ENCODE measurements at places on chromosomes 1 and 21.
A peak's percentile ranks its signal among the peaks of the same experiment; 100 is the strongest.

DNA sequence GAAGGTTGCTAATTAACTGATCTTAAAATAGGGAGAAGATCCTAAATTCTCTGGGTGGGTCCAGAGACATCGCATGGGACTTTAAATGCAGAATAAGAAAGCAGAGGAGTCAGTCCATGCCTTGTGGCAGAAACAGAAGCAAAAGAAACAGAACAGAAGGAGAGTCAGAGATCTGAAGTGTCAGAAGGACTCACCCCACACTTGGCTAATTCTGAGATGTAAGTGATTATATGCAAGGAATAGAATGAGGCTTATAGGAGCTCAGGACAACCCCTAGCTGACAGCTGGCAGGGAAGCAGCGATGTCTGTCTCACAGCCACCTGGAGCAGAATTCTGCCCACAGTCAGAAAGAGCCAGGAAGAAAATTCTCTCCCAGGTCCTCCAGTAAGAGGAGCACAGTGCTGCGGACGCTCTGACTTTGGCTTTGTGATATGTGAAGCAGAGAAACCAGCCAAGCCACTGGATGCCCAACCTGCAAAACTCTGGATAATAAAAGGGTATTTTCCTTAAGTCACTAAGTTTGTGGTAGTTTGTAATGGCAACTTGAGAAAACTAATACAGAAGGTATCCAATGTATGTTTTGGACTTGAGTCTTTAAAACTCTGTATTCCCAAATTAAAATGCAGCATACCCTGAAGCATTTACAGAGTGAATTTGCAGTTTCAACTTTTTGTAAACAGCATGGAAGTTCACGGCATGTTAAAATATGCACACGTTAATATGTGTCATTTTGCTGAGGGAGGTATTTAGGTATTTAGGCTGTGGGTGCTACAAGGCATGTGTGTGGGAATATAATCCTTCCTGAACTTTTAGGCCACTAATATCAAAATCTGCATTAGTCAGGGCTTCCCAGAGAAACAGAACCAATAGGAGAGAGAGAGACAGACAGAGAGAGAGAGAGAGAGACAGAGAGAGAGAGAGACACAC is 388.5 kb downstream of the PCP4 start:
- DNase-seq = no peak

- DNase-seq = no peak
These were observed at the start of gene SLC45A1 for GRCh38 chr1:8317647-8318381. SLC45A1 (plus strand) TSS chr1:8318114; CDS start chr1:8324330, 6,216 bp downstream.

- DNase-seq = no peak
These were observed 354.8 kb upstream of the NFIA start for GRCh38 chr1:60727552-60727951.

GRCh38 chr21:25637851-25638659 is 1.0 kb upstream of the JAM2 start:
- no peak for DNase-seq

DNA sequence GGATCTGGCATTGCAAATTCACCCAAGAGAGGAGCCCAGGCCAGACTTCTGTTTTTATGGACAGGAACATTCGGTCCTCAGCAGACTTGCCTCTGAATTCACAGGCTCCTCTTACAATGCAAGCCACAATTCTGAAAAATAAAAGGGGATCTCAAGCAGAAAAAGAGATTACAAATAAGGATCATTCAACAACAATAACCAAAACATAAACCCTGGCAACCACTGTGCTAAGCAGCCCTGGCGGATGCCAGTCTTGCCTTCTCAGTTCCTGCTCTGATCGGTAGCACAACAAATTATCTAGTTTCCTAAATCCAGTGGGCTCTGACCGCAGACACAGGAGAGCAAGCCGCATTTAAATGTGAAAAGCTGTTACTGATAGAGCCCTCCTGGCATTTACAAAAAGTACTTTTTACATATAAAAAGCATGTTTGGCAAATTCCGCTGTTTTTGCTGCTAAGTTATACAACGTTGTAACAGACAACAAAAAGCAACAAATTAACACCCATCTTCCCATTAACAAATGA is 123.4 kb upstream of the FOXD3 start:
- no peak for DNase-seq

- no peak for DNase-seq
These were observed 1.4 kb downstream of the B4GALT3 start for GRCh38 chr1:161175771-161176453.

- no peak for DNase-seq
These were observed 39.2 kb upstream of the ACTRT2 start for GRCh38 chr1:2981981-2982614.

GRCh38 chr1:54221113-54221834 is 21.3 kb downstream of the MRPL37 start:
- DNase-seq = no peak

DNA sequence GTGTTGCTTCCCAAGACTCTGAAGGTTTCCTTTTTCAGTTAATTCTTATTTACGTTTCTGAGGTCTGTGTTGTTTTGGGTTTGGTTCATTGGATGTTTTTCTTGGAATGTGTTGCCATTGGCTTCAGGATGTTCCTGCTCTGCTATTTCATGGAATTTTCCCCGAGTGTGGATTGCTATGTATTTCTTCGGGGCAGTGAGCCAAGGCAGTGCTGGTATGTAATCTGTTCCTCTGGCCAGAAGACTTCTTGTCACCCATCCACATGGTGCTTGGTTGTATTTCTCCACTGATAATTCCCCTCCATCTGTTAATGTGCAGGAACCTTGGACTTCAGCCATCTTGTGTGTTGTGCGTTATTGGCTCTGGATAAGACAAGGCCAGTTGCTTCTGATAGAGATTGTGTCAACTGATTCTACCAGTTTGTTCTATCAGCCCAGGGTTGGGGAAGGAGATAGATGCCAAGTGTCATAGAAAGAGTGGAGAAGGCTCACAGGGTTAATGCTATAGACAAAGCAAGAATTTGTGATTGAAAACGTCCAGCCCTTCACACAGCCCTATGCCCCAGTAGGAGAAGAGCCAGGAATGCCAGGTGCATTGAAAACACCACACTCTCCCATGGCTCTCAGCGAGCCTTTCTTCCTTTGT is 505.2 kb downstream of the PLPP3 start:
- DNase-seq = no peak

GRCh38 chr1:226627050-226627755 is 78.6 kb downstream of the STUM start:
- DNase-seq = no peak

GRCh38 chr1:162551969-162552683 is 9.4 kb upstream of the UAP1 start:
- peak; percentile 13 for DNase-seq

DNA sequence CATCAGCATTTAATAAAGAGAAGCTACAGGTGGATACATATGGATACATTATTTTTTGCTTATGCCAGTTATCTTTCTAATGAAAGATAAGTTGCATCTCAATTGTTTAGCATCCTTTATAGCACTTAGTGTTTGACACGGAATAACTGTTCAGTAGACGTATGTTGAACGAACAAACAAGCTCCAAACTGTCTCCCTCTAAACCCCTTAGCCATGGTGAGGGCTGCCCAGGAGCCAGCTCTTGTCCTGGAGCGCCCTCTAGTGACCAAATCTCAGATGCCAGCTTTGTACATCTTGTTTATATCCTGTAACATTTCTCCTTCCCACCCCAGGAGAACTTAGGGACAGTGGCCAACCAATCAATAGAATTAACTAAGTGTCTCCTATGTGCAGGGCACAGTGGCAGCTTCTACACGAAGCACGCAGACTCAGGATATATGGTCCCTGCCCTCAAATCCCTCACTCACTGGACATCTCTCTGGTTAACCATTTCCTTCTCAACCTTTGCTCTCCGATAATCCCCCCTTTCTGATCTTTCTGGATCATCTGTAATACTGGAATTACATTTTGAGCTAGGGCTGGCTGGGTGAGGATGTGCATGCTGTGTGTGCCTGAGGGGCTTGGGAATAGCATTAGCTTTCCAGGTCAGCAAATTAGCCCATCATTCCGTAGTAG is 22.9 kb downstream of the KCNA10 start:
- peak; percentile 63 for DNase-seq

- no peak for DNase-seq
These were observed 355.6 kb downstream of the USP25 start for GRCh38 chr21:16085421-16085820.

DNA sequence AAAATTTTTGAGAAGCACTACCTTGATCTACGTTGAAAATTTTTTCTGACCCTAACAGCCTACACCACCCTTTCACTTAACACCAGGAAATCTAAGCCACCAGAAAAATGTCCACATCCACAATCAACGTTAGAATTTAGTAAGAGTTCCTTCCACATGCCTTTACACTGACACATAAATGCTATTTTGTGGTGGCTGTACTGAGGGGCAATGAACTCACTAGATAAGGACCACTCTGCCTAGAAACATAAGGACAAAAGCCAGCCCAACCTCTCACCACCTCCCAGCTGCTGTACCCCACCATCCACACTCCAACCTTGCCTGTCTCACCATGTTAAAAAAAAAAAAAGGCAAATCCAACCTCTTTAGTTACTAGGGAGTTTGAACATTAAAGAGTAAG is 29.8 kb downstream of the PARP1 start:
- no peak for DNase-seq

DNA sequence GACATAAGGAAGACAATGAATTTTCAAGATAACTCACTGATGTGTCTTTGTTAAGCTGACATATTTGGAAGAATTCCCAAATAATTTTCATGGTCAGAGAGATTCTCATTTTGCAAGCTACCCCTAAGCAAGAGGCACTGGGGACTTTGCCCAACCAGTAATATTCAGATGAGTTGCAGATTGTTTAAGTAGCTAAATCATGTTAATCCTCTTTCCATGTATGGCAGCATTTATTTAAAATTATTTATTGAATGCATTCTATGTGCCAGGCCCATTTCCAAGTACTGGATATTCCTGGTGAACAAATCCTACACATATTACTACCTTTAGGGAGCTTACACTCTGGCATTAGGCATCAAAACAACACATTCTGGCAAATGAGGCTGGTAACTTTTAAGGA is 56.5 kb upstream of the BACH1 start:
- DNase-seq = no peak

DNA sequence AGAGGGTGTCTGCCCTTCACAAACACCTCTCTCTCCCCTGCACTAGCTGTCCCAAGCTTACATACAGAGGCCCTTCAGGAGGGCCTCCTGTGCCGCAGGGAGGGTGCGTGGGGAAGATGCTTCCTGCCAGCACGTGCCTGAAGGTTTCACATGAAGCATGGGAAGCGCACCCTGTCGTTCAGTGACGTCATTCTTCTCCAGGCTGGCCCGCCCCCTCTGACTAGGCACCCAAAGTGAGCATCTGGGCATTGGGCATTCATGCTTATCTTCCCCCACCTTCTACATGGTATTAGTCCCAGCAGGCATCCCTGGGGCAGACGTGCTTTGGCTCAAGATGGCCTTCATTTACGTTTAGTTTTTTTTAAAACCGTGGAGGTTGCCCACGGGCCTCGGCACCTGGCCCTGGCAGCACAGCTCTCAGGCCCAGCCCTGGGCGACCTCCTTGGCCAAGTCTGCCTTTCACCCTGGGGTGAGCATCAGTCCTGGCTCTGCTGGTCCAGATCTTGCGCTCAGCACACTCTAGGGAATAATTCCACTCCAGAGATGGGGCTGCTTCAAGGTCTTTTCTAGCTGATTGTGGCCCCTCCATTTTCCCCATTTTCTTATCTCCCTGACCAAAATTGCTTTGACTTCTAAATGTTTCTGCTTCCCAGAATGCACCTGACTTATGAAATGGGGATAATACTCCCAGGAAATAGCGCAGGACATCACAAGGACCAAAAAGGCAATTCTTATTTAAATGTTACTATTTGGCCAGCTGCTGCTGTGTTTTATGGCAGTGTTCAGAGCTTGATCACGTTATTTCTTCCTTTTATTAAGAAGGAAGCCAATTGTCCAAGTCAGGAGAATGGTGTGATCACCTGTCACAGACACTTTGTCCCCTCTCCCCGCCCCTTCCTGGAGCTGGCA is 6.1 kb downstream of the NPPA start:
- DNase-seq = no peak

DNA sequence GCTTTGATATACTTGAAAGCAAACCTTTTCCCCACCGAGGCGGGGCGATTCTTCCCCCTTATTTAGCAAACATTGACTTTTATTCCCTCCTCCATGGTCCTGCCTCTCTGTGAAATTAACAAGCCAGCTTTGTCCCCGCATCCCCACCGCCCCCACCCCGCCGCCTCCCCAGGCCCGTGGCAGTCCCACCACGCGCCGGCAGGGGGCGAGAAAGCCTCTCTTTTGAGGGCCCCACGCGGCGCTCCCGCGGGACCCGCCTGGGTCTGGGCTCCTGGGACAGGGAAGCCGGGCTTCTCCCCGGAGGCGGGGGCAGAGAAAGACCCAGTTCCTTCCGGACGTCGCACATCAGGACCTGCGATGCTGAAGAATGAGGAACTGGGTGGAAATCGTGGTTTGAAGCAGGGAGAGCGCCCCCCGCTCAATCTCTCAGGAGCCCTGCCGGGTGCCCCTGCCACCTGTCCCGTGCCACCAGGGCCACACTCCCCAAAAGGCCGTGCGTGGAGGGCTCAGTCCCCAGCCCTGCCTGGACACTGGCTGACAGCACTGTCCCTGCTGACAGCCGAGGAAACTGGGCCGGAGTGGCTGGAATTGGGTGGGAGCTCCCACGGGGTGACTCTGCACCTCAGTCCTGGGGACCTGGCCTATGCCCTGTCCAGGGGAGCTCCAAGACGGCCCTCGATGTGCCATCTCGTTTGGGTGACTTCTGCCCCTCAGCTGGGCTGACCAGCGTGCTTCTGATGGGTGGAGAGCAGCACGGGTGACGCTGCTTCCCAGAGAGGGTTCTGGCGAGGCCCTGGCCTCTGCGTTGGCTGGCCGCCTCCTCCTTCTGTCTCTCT is 8.6 kb upstream of the ACTRT2 start:
- DNase-seq = no peak

DNA sequence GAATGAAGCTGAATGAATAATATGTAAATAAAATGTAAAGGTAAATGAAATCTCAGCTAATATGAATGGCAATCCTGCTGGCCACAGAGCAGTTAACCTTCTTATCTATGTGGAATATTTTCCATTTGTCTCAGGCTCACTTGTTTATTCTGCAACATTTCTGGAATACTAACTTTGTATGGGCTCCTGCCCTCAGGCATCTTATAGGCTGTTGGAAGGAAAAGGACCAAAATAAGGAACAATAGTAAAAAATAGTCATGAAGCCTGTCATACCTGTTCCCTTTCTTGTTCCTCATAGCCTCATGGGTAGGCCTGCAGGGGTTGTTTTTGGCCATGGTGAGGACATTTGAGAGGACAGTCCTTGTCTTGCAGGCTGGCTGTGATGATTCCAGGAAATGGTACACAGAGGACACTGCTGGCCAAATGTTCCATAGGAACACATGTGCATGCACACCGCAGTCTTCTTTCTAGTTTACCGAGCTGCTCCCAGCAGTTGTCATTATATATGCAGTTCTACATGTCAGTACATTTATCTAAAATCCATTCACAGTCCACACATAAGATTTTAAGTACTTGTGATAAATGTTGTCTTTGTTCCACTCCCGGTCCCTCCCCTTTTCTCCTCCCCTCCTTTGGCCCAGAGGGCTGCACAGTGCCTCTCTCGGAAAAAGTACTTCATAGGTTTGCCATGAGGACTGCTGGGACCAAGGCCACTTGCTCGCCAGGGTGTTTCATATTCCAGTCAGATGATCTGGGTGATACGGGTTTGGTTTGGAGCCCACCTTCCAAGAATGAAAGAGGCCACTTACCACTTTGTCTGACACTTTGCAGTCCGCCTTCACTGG is 15.2 kb upstream of the KCNQ4 start:
- no peak for DNase-seq
